ENCODE measurements at places on chromosomes 1 and 21.

- no peak for DNase-seq
These were observed 8.0 kb downstream of the FCAMR start for GRCh38 chr1:206962272-206962671.

GRCh38 chr1:18901147-18901951 lies 1.0 kb downstream of the ALDH4A1 start:
- DNase-seq, result no peak

DNA sequence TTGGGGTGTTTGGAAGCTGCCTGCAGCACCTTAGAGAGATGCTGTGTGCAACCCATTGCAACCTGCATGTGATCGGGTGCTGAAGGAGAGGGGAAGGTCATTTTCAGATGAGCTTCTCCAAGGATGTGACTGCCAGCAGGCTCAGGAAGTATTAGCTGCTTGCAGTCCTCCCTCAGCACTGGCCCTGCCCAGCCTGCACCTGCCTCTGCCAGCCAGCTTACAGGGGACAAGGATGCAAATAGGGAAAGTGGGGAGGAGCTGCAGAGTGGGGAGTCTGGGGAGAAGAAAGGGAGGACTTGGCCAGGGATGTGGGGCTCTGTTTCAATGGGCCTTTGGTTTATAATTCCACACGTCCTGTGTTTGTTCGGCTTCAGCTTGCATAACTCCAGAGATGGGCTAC lies 254.5 kb downstream of the RRAGC start:
- no peak for DNase-seq

DNA sequence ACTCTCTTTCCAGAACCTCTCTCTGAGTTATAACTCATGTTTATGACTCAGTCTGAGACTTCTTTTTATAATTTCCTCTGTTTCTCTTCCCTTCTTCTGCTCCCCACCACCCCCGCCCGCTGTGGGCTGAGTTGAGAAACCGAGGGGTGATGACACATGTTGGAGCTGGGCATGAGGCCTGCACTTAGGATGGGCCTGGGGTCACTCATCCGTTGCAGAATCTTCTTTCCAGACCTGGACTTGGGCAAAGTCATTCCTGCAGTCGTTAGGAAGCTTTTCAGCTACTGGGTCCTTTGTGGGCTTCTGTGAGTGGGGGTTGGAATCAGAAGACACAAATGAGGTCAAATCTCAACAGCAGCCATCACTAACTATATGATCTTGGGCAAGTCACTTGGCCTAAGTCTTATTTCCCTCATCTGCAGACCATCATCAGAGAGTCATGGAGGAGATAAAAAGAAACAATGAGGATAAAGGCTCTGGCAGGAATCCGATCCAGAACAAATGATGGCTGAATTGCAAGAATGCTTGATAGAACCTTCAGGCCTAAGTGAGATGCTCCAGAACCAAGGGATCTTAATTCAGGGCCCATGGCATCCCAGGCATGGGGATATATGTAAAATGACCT lies 53.4 kb downstream of the RPS6KA1 start:
- no peak for DNase-seq

Measured in pulmonary artery endothelial cell (primary cell).